ENCODE measurements at places on chromosomes 6 and 20.

DNA sequence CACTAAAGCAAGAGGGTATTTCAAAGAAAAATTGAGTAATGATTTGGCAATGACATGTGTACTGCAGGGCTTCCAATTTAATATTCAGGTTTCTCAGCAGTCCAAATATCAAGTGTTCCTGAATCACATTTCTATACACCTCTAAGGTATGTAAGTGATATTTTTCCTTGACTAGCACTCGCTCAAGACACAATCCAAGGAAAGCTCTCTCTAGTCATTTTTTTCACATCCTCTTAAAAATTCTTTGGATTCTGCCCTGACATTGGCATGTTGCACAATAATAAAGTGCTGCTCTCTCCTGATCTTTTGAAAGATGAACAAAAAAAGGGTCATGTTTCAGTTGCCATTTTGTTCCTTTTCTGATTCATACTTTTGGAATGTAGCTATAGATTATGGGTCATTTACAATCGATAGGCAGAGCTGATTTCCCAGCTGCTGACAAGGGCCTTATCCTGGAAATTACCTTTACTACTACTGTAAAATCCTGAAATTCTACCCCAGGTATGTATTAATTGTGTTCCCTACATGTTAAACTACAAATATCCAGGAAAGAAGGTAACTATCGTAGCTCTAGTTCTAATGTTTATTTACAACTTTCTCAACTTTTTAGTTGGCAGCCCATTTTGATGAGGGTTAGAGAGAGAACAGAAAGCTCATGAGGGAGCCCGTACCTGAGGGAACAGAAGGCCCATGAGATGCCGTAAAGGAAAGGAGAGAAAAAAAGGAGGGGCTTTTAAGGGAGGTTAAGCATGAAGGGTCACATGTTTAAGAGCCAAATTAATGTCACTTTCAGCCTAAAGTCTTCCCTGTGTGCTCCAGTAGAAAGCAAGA is 22.2 kb upstream of the ADGRG6 start:
- peak; percentile 73 for DNase-seq

DNA sequence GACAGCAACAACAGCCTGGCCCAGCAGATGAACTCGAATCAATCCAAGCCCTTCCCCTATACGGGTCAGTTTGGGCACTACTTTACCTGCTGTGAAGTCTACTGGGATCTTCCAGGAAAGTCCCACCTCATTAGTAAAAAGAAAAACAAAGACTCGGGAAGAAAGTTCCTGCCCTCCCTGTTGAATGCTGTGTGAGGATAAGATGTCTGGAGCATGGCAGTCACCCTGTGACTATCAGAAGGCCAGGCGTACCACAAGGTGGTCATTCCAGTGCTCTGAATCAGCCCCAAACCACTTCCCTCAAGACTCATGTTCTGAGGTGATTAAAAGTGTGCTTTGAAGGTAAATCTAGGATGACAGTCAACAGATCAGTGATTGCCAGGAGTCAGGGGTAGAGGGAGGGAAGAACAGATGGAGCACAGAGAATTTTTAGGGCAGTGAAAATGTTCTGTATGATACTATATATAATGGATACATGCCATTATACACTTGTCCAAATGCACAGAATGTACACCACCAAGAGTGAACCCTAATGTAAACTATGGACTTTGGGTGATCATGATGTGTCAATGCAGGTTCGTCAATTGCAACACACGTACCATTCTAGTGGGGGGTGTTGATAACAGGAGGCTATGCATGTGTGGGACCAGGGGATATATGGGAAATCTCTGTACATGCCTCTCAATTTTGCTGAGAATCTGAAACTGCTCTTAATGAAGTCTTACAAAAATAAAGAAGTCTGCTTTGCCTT is 14.7 kb downstream of the FKBP1A start:
- DNase-seq: peak; percentile 29

DNA sequence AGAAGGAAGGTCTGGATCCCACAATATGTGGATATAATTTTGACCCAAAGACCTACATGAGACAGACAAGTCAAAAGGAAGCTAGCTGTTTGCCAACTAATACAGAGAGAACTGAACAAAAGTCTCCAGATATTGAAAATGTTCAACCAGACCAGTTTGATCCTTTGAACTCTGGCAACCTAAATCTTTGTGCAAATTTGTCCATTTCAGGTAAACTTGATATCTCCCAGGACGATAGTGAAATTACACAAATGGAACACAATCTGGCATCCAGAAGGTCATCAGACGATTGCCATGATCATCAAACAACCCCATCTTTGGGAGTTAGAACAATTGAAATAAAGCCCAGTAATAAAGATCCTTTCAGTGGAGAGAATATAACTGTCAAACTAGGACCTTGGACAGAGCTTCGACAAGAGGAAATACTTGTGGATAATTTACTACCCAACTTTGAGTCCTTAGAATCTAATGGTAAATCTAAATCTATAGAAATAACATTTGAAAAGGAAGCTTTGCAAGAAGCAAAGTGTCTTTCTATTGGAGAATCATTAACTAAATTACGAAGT is 41.9 kb upstream of the SDHAF4 start:
- no peak for DNase-seq

DNA sequence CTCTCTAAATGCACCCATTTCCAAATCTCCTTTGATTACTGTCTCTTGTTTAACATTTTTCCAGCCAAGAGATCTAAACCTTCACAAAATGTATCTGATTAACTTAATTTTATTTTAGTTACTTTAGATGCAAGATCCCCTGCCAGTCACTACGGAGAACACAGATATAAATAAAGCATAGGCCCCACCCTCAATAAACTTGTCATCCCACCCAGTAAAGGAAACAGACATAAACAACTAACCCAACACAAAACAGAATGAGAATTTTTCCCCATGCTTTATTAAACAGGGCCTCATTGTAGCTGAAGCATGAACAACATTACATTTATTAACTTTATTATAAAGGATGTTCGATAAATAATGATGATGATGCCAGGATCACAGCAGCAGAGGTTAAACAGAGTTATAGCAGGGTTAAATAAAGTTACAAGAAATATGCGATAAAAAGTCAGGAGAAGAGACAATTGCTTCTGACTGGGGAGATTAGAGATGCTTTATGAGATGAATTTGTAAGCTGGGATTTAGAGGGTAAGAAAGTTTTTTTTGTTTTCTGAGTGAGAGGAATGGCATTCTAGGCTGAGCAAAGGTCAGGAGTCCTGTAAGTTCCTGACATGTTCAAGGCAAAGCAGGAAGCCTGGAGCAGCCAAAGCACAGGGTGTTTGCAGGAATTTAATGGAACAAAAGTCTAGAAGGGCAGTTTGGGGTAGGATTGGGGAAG is 41.1 kb downstream of the TFAP2A start:
- no peak for DNase-seq

DNA sequence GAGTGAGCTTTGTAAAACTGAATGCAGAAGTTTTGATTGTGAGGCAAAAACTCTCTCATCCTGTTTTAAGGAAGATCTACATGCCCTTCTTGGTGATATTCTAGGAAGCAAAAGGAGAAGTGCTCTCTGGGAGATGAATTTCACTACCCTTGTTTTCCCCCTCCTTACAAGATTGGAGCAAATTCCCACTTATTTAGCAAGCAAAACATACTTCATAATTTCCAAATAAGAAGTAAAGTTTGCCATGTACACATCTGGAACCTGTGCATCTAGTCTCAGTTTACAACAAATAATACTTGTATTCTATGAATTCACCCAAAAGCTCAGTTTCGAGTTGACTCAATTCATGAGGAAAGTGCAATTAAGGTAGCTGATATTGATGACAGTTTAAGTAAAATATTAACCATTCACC is 27.6 kb upstream of the IFNGR1 start:
- DNase-seq: no peak

DNA sequence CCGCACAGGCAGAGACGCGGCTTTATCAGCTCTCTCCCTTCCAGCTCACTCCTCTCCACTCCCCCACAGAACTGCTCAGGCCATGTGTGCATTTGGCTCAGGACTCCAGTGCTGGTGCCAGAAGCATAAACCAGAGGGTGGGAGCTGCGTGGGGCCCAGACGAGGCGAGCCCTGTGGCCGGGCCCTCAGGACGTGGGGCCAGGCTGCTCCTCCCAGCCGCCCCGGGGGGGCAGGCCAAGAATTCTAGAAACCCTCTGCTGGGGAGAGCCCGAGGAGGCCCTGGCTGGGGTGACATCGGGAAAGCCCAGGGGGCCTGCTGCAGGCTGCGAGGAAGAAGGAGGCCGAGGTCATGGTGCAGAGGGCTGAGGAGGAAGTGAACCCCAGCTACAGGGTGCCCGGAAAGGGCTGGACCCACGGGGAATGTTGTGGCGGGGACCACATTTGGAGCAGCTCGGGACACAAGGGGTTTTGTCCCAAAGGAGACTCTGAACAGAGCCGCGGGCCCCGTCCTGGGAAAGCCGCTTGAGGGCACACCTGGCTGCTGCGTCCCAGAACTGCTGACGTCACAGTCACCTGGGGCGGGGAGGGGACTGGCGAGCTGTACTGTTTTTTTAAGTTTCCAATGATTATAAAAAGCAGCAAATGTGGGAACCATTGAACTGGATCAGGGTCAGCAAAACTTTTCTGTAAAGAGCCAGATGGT is 107.1 kb downstream of the BANF2 start:
- peak; percentile 64 for DNase-seq

GRCh38 chr6:68639826-68640490 is 4.9 kb downstream of the ADGRB3 start:
- peak; percentile 1 for DNase-seq

GRCh38 chr6:164021589-164022250 is 607.2 kb downstream of the QKI start:
- no peak for DNase-seq

DNA sequence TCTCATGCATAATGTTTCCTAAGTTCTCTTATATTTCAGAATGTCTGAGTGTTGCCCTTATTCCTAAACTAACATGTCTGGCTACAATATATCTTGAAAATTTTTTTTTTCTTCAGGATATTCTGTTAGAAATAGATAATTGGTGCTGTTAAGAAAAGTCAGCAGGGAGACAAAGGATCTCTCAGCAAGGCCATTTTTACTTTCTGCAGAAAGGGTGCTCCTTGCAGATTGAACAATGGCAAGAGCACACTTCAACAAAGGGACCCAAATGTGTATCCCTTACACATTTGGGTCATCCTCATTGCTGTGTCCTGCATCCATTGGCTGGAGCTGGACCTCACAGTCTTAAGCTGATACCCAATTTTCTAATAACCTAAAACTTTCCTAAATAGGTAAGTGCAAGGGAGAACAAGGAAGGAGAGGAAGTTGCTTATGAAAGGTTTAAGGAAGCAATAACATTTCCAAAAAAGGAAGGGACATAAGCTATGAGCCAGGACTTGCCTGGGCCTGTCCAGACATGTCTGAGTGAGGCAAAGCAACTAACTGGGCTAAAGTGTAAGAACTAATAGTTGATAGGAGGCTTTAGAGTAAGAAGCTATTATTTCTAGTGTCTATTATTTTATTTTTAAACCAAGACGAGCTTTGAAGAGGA is 429.6 kb downstream of the BCKDHB start:
- no peak for DNase-seq

DNA sequence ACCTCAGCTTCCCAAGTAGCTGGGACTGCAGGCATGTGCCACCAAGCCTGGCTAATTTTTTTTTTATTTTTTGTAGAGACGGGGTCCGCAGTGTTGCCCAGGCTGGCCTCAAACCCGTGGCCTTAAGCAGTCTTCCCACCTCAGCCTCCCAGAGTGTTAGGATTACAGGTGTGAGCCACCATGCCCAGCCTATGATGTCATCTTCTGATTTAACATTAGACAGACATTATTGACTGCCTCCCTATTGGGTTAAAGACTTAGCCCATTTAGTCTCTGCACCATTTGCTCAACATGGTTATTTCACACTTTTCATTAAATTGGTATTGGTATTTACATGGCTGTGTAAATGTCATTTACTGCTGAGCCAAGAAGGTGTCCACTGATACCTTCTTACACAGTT is 46.1 kb downstream of the DEK start:
- DNase-seq: no peak

- DNase-seq: no peak
These were observed 21.7 kb upstream of the BHLHE23 start for GRCh38 chr20:63028461-63028921.

GRCh38 chr6:130943738-130944137 is 116.5 kb downstream of the SMLR1 start:
- no peak for DNase-seq

- DNase-seq: peak; percentile 97
These were observed 84.0 kb upstream of the TULP1 start for GRCh38 chr6:35596448-35597442.

GRCh38 chr6:7559651-7560385 is 18.3 kb downstream of the DSP start:
- DNase-seq: no peak

GRCh38 chr6:128368213-128368944 is 152.0 kb downstream of the PTPRK start:
- no peak for DNase-seq

DNA sequence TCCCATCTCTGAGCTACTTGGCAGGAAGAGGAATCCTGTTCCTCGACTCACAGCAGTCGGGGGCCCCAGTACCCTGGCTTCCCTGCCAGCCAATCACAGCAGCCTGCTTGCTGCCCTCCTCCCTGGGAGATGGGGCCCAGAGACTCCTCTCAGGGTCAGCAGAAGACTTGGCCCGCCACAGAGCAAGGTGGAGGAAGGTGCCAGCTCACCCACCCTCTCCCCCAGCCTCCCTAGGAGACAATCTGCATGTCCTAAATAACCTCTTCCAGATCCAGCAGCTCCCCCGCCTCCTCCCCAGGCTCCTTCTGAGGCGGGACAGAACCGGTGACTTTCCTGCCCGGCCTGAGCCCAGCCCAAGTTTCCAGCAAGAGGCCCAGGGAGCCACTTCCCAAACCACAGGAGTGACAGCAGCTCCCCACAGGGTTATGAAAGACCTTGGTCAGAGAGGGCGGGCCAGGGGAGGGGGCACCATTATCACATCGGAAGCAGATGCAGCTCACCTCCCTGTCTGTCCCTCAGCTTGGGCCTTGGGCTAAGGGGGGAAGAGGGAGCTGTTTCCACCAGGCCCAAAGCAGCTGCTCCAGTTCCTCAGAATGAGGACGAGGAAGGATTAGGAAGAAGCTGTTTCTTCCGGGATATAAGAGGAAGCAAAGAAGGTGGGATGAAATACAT is 2.3 kb downstream of the CCND3 start:
- DNase-seq: peak; percentile 57

All from fibroblast of skin of right quadriceps (primary cell).